ENCODE measurements at places on chromosomes 4 and X.

DNA sequence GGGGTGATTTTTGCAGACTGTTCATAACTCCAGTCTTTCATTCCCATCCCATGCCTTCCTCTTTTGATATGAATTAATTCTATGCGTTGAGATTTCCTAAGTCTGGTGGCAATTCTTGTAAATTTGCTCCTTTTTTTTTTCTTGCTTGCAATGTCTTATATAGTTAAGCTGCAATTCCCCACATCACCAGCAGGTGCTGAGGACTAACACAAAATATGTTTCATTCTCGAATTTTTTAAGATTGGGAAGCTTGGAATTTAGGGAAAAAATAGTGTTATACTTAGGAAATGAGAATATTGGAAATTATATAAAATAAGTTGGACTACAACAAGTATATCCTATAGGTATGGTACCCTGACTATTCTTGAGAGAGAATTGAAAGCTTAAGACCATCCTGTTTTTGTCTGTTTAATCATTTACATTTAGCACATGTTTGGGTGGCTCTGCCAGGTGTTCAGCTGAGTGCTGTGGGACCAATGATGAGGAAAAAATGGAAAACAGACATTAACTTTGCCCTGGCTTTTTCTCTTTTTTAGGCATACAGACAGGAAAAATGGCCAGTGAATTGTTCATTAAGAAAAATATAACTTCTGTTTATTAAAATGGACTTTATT is 30.2 kb downstream of the AFF2 start:
- DNase-seq = no peak

- no peak for DNase-seq
These were observed 72.9 kb downstream of the FAM9B start for GRCh38 chrX:8960957-8961468.

GRCh38 chrX:45230410-45230809 is 29.7 kb upstream of the DIPK2B start:
- no peak for DNase-seq

DNA sequence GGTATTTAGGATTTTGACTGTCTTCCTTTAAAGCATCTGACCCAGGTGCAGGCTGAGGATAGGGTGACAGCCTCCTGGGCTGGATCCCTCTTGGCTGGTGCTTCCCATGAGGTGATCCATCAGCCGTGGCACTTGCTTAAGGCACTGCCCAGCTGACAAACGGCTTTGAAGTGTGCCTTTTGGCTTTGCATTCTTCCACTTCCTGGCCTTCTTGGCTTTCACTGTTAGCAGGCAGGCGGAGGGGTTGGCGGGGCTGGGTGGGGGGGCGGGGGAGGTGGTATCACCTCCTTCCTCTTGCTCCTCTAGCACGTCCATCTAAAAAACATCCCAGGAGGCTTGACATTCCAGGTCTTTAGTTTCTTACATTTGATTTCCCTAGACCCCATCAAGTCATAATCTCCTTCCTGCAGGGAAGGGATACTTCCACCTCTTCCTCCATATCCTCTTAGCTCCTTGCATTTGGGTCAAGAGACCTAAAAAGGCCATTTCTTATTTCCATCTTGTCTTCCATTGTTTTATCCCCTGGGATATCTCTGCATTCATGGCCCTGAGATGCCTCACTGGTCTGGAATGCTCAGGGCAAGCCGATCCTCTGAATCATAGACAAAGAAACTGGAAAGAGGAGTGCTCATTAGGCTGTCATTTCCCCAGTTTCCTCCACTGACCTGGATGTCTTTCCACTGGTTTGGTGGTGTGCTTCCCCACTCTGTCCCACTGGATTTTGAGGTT is 11.3 kb upstream of the APLN start:
- no peak for DNase-seq

GRCh38 chr4:25580633-25581467 is 74.8 kb upstream of the SLC34A2 start:
- DNase-seq = no peak

- DNase-seq = no peak
These were observed 781.2 kb upstream of the DIAPH2 start for GRCh38 chrX:95903490-95903889.

DNA sequence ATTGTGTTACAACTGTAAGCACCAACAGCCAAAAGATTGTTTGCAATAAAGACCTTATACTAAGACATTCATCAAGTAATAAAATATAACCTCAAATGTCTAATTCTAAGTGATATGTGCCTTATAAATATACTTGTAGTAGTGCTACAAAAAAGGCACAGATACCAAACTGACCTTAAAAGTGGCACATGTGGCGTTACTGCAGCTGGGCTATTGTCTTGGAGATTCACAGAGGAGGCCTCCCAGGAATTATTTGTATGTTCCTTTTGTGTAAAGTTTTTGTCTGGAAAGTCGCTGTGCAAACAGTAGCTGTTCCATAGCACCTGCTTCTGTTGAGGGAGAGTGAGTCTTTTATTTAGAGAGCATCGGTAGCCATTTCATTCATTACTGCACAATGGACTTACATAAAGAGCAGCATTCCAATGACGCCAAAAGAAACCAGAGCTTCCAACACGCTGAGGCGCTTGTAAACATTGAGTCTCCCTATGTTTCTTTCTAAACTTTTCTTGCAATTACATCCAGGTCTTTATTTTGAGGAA is 143.7 kb downstream of the RPA4 start:
- DNase-seq = peak; percentile 68

DNA sequence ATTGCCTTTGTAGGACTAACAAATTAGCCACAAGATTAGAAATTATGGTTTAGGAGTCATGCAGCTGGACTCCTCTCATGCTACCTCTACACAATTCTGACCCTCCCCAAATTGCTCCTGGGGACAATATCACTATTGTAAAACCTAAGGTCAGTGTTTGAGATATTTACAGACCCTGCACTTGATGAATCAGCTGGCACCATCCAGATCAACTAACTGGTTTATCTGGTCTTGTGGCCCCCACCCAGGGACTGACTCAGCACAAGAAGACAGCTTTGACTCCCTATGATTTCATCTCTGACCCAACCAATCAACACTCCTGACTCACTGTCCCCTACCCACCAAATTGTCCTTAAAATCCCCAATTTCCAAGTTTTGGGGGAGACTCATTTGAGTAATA is 192.4 kb downstream of the STPG2 start:
- no peak for DNase-seq

GRCh38 chrX:118974088-118974907 is at the start of gene LONRF3:
Gene LONRF3, plus strand, starts transcription at chrX:118974618. Its CDS starts 163 bp downstream, at chrX:118974781.
- peak; percentile 28 for DNase-seq

DNA sequence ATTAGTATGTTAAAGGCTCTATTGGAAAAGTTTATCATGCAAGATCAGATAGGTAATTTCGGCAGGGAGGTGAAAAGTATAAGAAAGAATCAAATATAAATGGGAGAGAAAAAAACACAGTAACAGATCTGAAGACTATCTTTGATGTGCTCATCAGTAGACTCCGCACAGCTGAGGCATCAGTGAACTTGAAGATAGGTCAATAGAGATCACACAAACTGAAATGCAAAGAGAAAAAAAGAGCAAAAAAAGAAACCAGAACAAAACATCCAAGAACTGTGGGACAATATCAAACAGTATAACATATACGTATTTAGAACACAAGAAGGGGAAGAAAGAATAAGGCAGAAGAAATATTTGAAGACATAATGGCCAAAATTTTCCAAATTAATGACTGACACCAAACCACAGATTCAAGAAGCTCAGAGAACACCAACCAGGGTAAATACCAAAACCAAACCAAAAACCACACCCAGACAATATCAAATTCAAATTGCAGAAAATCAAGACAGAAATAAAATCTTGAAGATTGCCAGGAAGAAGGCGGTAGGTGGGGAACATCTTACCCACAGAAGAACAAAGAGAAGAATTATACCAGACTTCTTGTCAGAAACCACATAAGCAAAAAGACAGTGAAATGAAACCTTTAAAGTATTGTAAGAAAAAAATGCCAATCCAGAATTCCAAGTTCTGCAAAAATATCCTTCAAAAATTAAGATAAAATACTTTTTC is 29.1 kb downstream of the PFKFB1 start:
- no peak for DNase-seq

GRCh38 chr4:148004228-148004857 is 272.5 kb downstream of the ARHGAP10 start:
- DNase-seq = no peak

- DNase-seq = no peak
These were observed 22.4 kb downstream of the FLNA start for GRCh38 chrX:154352012-154352401.

DNA sequence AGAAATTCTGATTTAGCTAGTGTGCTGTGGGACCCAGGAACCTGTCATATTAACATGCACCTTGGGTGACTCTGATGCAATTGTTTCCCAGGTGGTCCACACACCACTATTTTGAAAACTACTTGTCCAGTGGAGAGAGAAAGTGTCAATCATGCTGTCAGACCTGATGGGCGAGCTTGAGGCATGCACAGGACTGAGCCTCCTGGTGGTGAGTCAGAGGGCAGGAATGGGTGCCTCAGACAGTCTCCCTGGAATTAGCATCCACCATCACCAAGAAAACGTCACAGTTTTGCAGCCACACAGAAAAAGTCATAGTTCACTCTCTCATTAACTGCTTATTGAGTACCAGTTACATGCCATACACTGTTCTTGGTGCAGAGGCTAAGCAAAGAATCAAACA is 181.8 kb upstream of the MAOA start:
- DNase-seq = no peak

DNA sequence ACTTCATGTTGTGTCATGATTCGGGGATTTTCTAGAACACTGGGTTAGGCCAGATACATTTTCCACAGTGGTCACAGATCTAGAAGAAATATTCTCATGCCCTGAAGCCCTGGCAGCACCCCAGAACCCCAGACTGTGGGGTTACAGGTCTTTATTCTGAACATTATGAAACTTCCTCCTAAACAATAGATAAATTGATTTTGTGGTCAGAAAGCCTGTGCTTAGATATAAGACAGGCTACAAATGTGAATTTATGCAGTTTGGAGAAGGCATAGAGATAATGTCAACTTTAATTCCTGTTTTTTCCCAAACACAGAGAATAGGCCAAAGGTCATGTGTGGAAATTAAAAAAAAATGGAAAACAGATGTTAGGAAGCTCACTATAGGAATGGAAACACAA is 492.9 kb downstream of the SPRY1 start:
- DNase-seq = no peak

DNA sequence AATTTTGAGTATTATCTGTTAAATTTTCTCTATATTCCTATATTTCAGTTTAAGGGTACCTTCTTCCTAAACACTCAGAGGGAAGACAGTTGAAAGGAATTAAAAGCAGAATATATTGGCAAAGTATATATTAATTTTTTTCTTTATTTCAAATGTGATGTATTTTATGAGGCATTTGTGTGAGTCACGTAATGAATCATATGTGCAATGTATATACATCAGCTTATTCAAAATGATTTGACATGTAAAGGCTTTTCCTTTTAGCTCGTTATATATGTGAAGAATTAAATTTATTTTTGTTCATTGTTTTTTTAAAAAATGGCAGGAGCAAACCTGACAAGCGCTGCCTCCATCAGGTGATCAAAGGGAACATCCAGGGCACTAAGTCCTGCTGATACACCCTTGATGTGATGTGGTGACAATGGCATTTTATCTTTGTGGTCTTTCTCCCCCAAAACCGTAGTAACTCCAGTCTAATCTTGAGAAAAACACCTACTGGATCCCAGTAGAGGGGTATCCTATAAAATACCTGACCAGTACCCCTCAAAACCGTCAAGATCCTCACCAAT is 8.9 kb downstream of the WWC2 start:
- no peak for DNase-seq

DNA sequence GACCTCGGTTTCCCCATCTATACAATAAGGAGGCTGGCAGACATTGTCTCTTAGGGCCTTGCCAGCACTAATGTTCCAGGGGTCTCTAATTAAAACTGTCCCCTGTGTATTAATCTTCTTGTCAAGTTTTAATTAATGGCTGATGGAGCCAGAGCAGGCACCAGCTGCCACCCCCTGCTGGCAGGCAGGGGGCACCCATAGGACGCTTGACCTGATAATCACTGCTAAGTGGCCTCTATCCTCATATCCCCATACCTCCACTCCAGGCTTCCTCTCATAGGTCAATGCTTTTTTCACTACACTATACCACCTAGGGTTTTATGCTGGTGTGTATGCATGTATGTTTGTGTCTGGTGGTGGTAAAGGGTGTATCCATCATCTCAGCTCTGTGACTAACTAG is 89.4 kb downstream of the EFNB1 start:
- no peak for DNase-seq

- no peak for DNase-seq
These were observed 38.4 kb downstream of the FAM193A start for GRCh38 chr4:2574863-2575262.

DNA sequence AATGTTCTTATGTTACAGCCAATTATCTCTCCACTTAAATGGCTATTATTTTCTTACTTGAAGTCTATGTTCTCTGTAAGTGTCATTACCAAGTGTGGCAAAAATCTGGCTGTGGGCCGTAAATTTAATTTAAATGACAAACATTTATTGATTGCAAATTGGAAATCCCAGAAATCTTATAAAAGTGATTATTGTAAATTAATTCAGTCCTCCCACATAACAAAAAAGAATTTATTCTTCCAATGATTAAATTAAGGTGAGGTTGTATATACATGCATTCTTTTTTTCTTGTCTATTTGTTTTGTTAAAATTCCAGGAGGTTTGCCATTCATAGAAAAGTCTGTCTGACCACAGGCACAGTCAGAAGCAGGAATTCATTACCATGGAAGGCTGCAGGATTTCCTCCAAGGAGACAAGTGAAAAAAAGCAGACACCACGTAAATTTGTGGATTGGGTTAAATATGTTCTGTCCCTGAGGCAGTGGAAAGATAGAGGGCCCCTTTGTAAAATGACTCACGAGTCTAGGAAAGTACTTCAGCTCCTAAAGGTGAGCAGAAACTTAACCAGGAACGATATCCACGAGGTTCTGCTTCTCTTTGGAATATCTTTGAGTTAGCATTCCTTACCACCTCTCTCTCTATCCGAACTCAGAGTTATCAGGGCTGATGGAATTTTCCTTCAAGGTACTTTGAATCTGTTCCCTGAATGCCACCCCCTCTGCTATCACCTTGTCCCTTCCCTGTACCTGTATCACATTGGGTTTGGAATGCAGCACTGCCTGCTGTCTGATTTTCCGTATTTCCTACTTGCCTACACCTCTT is 10.7 kb downstream of the PPARGC1A start:
- DNase-seq = no peak

- no peak for DNase-seq
These were observed 73.3 kb downstream of the PRPS1 start for GRCh38 chrX:107701493-107702121.

- DNase-seq = no peak
These were observed 150.3 kb upstream of the RASGEF1B start for GRCh38 chr4:81622028-81622427.

DNA sequence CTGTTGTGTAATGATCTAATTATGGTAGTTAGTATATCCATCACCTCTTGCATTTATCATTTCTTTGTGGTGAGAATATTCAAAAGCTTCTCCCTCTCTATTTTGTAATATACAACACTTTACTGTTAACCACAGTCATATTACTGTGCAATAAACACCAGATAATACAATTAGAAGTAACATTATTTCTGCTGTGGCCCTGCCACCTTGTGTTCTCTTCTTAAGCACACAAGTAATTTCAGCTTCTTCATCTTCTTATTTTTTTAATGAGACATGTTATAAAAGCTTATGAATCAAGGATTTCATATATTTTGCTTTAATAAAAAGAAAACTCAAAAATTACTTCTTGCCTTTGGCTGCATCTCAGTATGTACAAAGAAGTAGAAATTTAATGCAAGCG is 675.2 kb upstream of the INTU start:
- DNase-seq = no peak
